Suppressor macrophage treated with lipopolysaccharide for 1 hour (primary cell): ENCODE measurements at places on chromosomes 2 and 18.

GRCh38 chr2:12057436-12058166, 311.2 kb downstream of the LPIN1 start:
- peak; percentile 75 for DNase-seq

- DNase-seq: no peak
Observed at GRCh38 chr2:100119235-100119634, 23.2 kb downstream of the AFF3 start.

GRCh38 chr2:135074216-135074615, 22.1 kb downstream of the RAB3GAP1 start:
- DNase-seq: no peak

DNA sequence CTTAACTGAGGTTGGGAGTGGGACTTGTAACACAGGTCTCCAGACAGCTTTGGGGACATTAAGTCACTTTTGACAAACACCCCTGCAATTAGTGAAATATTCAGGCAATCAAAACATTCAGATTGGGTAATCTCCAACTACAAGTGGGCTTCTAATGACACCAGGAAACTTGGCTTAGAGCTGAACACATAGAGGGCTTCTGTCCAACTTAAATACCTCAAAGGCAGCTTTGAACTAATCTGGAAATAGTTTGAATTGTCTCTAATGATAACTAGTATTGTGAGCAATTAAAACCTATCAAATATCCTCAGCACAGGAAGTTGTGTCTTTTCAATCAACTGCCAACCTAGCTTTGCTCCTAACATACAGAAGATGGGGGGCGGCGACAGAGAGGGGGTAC, 5.1 kb upstream of the ASPRV1 start:
- DNase-seq: no peak

DNA sequence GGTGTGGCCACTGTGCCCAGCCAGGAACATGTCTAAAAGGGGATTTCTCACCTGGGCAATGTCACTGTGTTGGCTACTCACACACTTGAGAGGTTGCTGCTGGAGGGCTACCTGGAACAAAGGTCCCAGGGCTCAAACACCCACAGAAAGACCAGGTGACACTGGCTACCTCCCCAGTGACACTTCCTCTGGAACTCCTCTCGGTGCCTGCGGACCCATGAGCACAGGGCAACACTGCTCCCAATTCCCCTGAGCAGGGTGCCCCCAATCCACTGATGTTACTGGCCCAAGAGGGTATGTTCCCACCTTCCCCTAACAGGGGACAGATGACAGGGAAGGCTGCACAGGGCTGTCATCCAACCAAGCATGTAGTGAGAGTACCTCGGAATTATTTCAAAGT, 5.8 kb downstream of the NPPC start:
- no peak for DNase-seq

DNA sequence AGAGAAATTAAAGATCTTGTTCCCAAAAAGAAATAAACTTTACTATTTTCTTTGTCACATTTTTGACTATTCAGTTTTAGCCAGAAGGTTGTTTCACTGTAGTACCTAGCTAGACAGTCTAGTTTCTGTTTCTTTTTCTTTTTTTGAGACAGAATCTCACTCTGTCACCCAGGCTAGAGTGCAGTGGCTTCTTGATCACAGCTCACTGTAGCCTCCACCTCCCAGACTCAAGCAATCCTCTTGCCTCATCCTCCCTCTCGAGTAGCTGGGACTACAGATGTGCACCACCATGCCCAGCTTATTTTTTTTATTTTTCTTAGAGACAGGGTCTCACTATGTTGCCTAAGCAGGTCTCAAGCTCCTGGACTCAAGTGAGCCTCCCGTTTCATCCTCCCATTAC, 2.2 kb downstream of the RBM45 start:
- no peak for DNase-seq

DNA sequence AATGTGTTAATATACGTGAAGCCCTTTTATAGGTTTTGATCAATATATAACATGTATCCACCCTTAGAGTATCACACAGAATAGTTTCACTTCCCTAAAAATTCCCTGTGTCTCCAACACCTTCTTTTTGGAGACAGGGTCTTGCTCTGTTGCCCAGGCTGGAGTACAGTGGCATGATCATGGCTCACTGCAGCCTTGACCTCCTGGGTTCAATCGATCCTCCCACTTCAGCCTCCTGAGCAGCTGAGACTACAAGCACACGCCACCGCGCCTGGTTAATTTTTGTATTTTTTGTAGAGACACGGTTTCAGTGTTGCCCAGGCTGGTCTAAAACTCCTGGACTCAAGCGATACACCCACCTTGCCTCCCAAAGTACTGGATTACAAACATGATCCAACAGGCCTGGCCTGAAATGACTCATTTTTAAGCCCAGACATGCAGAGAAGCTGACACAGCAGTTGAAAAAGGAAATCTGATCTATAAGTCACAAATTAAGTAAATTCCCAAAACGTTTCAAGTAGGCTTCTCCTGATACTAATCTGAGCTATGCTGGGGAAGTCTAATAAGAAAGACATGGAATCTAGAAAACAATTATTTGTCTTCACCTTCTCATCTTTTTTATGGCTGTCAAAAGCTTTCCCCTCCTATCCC, 2.9 kb downstream of the DUSP11 start:
- peak; percentile 65 for DNase-seq

DNA sequence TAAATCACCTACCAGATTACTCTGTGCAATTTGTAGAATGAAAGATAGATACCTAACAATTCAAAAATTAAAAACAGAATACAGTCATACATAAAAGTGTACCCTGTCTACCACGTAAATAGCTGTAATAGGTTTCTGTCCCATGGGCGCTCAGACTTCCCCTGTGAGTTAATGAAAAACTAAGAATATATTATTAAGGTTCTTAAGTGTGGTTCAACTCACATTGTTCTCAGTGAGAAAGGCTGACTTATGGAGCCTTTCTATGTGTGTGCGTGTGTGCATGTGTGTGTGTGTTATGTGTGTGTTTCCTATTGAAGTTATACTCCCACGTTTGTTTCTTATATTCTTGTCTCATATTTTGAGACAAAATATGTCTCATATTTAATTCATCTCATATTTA, 114.6 kb upstream of the CD302 start:
- DNase-seq: no peak

GRCh38 chr2:31354837-31355236, 59.7 kb downstream of the XDH start:
- no peak for DNase-seq

GRCh38 chr2:70029814-70030409, 57.4 kb upstream of the PCBP1 start:
- peak; percentile 95 for DNase-seq

- no peak for DNase-seq
Observed at GRCh38 chr2:3207091-3207491, 170.5 kb downstream of the EIPR1 start.

GRCh38 chr2:232521098-232521497, 910 bp downstream of the PRSS56 start:
- DNase-seq: no peak

DNA sequence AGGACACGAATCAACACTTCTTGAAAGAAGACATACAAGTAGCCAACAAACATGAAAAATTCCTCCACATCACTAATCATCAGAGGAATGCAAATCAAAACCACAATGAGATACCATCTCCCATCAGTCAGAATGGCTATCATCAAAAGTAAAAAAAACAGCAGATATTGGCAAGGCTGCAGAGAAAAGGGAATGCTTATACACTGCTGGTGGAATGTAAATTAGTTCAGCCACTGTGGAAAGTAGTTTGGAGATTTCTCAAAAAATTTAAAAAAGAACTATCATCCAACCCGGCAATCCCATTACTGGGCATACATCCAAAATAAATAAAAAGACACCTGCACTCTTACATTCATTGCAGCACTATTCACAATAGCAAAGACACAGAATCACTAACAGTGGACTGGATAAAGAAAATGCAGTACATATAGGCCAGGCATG, 78.7 kb downstream of the GRB14 start:
- no peak for DNase-seq

DNA sequence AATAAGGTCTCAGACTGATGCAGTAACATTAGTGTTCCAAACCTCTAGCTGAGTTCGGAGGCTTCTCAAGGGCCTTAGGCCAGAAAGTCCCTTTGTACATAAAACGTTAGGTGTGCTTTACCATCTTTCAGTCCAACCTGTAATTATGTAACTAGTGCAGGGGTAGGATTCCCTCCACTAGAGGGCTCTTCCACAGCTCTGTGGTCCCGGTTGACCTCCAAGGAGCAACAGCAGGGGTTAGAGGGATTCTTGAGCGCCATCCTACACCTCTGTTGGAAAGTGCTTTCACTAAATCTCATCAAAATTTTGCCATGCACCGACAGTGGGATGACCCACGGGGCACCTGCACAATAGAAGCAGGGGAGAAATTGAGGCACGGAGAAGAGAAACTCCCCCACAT, 155.8 kb upstream of the LRP1B start:
- DNase-seq: peak; percentile 4

DNA sequence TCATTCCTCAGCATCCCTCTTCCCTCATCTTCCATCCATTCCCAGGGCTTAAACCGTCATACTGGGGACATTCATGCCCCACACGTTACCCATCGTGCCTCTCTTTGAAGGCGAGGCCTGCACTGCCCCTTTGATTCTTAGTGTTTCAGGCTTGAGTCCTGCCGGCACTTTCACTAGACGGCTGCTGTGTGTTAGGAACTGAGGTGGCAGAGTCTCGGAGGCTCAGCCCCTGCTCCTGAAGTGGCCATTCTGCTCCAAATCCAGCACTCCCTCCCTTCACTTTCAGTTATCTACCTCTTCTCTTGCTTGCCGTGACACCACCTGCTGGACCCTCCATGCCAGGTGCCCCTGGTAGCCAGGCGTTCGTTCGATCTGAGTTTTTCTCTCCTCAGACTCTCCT, 43.0 kb downstream of the GRHL1 start:
- no peak for DNase-seq
